ENCODE measurements at places on chromosomes 2 and 18. TPM values are rescaled to one million over a fixed set of nuclear protein-coding genes. Genes with fewer than 3 reads are reported as not detected.

OR6B2 gene
- not detected for total RNA-seq

KCNS3 gene
- 11.2 TPM for total RNA-seq

ESCO1 gene
- 11.3 TPM for total RNA-seq

MAL gene
- total RNA-seq: not detected

ASXL3 gene
- not detected for total RNA-seq

CEP192 gene
- 15.6 TPM for total RNA-seq

RIT2 gene
- total RNA-seq: not detected

RNU2-63P gene
- not detected for total RNA-seq

SLC30A3 gene
- total RNA-seq: 0.66 TPM

TEKT4 gene
- 0.08 TPM for total RNA-seq

ERFE gene
- 14.8 TPM for total RNA-seq

RFX8 gene
- not detected for total RNA-seq

TBR1 gene
- not detected for total RNA-seq

GAREM1 gene
- total RNA-seq: 2.2 TPM

LRRC30 gene
- not detected for total RNA-seq

SERPINE2 gene
- 1,306 TPM for total RNA-seq

ANKRD12 gene
- 9.8 TPM for total RNA-seq

RNPEPL1 gene
- total RNA-seq: 19.0 TPM

MEIS1 gene
- total RNA-seq: 19.6 TPM

FSIP2 gene
- 0.11 TPM for total RNA-seq

UGT1A1 gene
- not detected for total RNA-seq

RTP5 gene
- not detected for total RNA-seq

IDH1 gene
- total RNA-seq: 45.1 TPM

LYG2 gene
- total RNA-seq: 0.72 TPM

PDCD1 gene
- not detected for total RNA-seq

NAT8 gene
- total RNA-seq: not detected

FBXO48 gene
- total RNA-seq: 0.23 TPM

ASTL gene
- not detected for total RNA-seq

LIMS3 gene
- total RNA-seq: not detected

IL36RN gene
- total RNA-seq: not detected

MALL gene
- not detected for total RNA-seq

WNT10A gene
- not detected for total RNA-seq

SANBR gene
- total RNA-seq: 3.2 TPM

AQP4 gene
- total RNA-seq: not detected

FAM161A gene
- 3.7 TPM for total RNA-seq

ELOA2 gene
- total RNA-seq: not detected

AQP12A gene
- total RNA-seq: not detected

CRYGC gene
- total RNA-seq: not detected

SAG gene
- not detected for total RNA-seq

COL4A3 gene
- total RNA-seq: not detected

ABCG5 gene
- total RNA-seq: not detected

SLC5A7 gene
- not detected for total RNA-seq

FAM237A gene
- total RNA-seq: not detected

FHOD3 gene
- total RNA-seq: 10.5 TPM

HJURP gene
- total RNA-seq: 32.4 TPM

SOWAHC gene
- total RNA-seq: 12.4 TPM

L3MBTL4 gene
- 0.72 TPM for total RNA-seq

DSG1 gene
- total RNA-seq: not detected

All from A375 (cell line).